ENCODE measurements at places on chromosomes 3 and 15.
A peak's percentile ranks its signal among the peaks of the same experiment; 100 is the strongest.

GRCh38 chr3:144586382-144586781 is 614.8 kb downstream of the DIPK2A start:
- no peak for DNase-seq

GRCh38 chr15:92647467-92648163 is 8.0 kb downstream of the FAM174B start:
- DNase-seq: no peak

DNA sequence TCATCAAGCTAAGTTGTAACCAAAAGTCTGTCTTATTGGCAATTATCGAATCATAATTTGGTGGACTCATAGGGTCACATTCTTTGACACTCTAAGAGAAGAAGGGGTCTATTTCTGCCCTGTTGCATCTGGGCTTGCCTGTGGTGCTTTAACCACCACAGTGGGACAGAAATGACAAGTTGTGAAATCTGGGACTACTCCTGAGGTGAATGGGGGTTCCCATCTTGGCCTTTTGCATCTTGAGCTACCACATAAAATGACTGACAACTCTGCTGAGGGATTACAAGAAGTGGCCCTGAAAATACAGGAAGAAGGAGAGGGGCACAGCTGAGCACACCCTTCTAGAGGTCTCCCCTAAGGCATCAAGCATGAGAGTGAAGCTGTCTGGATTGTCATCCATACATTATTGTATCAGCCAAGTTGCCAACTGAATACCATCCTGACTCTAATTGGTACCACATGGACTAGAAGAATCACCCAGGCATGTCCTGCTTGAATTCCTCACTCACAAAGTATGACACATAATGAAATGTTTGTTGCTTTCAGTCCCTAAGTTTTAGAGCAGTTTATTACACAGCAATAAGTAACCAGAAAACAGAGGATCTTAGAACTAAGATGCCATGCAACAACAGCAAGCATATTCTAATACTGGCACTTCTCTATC is 306.5 kb downstream of the ROBO1 start:
- no peak for DNase-seq

- no peak for DNase-seq
Observed at GRCh38 chr3:178159691-178160220, 376.5 kb upstream of the KCNMB2 start.

- no peak for DNase-seq
Observed at GRCh38 chr3:23623844-23624243, 181.9 kb upstream of the UBE2E1 start.

DNA sequence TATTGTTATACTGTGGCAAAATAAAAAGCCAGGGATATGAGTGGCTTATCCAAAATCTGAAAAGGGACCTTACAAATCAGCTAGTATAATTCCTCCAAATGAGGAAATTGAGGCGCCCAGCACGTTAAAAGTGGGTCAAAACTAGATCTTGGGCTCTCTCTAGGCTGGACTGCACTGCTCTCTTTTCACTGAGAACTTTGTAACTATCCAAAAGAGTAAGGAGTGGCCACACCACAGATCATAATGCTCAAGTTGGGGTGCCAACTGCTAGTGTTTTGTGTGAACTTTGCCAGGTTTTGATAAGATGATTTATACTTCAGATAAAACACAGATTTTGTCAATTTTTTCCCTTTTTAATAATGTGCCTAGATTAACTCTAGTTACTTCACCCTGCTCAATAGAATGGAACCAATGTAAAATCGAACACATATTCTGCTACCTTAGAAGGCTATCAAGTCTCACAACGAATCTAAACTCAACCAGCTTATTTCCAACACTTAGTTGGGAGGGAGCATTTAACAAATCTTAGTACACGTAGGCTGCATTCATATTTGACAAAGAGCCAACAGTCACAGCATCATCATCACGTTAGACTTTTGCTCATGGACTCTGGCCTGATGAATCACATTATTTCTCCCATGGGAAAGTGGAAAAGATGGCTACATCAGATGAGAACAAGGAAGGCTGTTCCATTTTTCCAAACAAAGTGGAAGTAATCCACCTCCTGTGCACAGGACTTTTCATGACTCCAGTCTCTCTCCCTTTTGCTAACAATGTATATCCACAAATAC is 64.4 kb downstream of the ABI3BP start:
- DNase-seq: no peak

- no peak for DNase-seq
Observed at GRCh38 chr15:68326711-68327354, 49.3 kb downstream of the FEM1B start.

DNA sequence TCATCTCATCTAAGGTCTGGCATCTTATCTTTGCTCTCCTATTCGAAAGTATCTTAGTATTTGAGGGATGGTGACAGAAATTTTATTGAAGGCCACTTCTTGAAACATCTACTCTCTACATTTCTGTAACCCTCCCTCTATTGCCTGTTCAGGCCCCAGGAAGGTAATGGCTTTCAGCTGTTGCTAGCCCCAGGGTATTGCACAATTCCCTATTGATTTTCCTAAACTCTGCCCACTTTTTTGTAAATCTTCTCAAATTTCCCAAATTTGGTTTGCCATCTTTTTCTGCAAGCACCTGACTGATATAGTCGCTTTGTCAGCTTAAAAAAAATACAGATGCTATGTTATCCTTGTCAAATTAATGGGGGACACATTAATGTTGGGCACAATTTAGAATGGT is 242.1 kb downstream of the RAP2B start:
- DNase-seq: no peak

GRCh38 chr15:34987609-34988026 is 469 bp downstream of the ZNF770 start:
- no peak for DNase-seq

DNA sequence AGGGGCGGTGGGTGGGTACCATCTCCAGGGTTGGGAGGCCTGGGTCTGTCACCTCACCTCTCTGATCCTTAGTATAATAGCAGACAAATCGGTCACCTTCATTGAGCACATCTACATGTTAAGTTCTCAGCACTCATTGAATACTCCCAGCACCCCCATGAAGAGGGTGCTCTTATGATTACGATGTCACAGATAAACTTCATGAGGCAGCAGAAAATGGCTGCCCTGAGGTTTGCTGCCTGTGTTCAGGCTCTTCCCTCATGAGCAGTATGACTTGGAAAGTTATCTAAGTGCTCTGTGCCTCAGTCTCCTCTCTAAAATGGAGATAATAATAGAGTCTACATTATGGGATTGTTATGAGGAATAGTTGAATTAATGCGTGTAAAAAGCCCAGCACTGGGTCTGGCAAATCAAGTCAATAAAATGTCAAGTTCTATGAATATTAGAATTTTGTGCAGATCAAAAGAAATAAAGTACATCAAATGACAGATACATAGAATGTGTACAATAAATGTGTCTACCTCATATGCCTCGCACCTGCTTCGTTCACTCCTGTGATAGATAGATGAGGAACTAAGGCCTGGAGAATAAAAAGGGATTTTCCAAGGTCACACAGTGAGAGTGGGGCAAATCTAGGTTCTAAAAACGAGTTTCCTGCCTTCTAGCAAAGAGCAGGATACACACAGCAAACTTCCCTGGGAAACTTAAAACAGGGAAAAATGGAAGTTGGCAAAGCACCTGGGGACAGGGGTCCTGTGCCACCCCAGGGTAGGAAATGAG is 142.2 kb upstream of the MRPS22 start:
- no peak for DNase-seq

- no peak for DNase-seq
Observed at GRCh38 chr15:52101542-52102323, 10.8 kb downstream of the BCL2L10 start.

- no peak for DNase-seq
Observed at GRCh38 chr3:72458375-72458774, 389.9 kb downstream of the SHQ1 start.

GRCh38 chr3:86814918-86815655 is 175.9 kb downstream of the VGLL3 start:
- no peak for DNase-seq

DNA sequence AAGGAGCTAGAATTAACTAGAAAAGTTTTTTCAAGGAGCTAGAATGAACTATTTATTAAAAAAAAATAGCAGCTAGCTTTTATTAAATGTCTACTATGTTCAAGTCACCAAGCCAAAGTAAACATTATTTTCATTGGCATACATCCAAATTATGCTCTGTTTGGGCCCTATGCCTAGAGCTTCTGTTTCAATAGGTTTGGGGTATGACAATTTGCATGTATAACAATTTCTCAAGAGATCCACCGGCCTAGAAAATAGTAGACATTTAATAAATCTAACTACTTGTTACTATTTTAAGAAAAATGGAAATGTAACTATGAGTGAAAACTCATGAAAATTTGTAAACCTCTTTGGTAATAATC is 8.0 kb downstream of the GABRR3 start:
- no peak for DNase-seq

DNA sequence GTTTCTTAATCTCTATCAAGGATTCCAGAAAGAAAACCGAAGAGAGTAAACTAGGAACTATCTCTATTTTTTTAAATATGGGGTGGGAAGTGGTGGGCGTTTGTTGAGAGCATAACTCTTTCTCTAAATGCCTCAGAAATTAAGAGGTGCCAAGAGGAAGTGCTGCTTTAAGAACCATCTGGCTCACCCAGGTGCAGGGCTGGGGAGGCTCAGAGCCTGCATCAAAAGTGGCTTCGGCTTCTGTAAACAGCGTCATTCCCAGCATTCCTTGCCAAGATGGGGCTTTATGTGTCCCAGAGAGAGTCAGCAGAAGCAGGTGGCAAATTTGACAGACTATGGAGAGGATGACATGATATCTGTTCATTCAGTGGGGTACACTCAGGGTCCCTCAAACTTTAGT is 123.3 kb upstream of the BFSP2 start:
- DNase-seq: no peak

GRCh38 chr3:11601446-11602238 is 42.1 kb downstream of the VGLL4 start:
- no peak for DNase-seq

DNA sequence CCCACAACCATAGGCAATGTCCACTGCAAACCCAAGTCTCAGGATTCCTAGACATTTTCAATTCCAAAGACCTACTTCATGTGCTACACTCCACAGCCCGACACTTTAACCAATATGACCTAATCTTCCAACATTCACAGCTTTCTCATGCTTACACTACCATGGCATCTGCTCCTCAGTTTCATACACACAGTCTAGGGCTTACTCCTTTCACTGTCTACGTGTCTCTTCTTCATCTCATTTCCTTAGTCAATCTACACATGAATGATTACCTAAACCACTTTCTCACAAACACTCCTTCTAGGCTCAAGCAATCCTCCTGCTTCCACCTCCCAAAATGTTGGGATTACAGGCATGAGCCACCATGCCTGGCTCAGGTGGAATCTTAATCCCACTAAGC is 106.3 kb downstream of the STAG1 start:
- DNase-seq: no peak

DNA sequence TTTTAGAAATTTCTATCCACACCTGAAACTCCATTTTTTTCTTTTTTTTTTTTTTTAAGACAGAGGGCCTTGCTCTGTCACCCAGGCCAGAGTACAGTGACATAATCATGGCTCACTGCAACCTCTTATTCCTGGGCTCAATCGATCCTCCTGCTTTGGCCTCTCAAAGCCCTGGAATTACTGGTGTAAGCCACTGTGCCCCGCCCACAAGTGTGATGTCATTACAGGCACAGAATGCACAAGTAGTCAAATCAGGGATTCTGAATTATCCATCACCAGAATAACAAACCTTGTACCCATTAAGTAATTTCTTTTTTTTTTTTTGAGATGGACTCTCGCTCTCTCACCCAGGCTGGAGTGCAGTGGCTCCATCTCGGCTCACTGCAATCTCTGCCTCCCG is 1.9 kb downstream of the UQCRC1 start:
- DNase-seq: no peak

DNA sequence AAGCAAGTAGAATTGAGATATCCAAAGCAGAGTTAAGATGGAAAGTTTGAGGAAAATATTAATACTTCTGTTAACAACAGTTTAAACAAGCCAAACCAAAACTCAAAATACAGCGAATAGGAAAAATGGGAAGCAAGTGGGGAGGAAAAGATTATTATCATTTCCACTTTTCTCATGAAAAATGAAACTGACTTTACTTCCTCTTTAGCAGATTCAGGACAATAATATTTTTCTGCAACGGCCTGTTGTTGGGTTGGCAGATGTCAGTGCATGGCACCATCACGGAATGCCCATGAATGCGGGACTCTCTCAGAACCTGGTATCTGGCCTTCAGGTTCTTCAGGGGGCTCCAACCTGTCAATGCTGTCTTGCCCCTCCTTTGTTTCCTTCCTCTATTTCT is 11.1 kb downstream of the ANKUB1 start:
- DNase-seq: no peak

GRCh38 chr3:55630280-55630920 is 143.3 kb upstream of the WNT5A start:
- DNase-seq: no peak

- DNase-seq: no peak
Observed at GRCh38 chr3:143935678-143936077, 35.9 kb upstream of the DIPK2A start.

DNA sequence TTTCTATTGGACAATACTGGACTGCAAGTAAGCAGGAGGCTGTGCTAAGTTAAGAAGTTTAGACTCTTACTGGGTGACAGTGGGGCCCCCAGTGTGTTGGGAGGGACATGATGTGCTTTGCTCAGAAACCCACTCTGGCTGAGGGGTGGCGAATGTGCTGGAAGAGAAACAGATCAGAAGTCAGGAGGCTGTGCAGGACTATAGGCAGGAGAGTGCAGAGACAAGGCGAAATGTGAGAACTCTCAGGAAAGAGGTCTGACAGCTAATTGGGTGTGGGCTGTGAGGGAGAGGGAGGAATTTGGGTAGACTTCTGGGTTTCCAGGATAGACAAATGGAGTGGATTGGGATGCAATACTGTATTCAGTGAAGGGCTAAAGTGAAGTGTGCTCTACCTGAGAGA is 12.0 kb downstream of the SLC24A1 start:
- DNase-seq: no peak

DNA sequence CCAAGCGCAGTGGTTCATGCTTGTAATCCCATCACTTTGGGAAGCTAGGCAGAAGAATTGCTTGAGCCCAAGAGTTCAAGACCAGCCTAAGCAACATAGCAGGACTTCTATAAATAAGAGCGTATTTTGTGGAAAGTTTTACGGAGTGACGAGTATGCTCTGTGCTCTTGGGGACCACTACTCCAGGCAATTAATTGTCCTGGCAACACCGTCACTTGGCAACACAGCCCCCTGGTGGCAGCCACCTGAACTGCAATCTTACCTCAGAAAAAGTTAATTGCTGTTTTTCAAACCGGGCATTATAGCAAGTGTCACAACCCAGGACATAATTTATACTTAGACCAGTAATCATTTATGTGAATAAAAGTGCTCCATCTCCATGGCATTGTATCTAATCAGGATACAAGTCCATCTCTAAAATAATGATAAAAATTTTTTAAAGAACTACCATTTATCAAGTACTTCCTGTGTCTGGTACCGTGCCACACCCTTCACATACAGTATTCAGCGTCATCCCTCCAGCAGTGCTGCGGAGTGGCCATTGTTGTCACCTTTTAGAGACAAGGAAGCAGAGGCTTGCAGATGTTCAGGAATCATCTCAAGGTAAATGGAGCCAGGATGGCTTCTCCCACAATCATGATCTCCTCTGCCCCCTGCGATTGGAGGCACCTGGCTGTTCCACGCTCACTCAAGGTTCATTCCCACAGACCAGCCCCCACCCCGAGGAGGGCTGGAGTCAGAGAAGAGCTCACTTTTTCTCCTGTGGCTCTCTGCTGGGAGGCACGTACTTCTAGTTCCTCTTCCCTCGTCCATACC is 34.5 kb downstream of the PLA2G4D start:
- DNase-seq: peak; percentile 73

GRCh38 chr3:5071061-5071460 is 51.0 kb upstream of the ARL8B start:
- no peak for DNase-seq

- DNase-seq: no peak
Observed at GRCh38 chr3:159937561-159938166, 51.0 kb upstream of the IL12A start.

- DNase-seq: no peak
Observed at GRCh38 chr15:35545316-35545823, 595 bp downstream of the DPH6 start.
